Activated T-cell treated with anti-CD3 and anti-CD28 coated beads, Interleukin-2, amount 50 U/mL, for 4 hours (primary cell): ENCODE measurements at places on chromosomes 5 and 9. TPM values are rescaled to one million over a fixed set of nuclear protein-coding genes. Genes with fewer than 3 reads are reported as not detected.
A peak's percentile ranks its signal among the peaks of the same experiment; 100 is the strongest.

GRCh38 chr5:75234251-75234650 is 2.4 kb downstream of the ANKRD31 start:
- no peak for DNase-seq

DNA sequence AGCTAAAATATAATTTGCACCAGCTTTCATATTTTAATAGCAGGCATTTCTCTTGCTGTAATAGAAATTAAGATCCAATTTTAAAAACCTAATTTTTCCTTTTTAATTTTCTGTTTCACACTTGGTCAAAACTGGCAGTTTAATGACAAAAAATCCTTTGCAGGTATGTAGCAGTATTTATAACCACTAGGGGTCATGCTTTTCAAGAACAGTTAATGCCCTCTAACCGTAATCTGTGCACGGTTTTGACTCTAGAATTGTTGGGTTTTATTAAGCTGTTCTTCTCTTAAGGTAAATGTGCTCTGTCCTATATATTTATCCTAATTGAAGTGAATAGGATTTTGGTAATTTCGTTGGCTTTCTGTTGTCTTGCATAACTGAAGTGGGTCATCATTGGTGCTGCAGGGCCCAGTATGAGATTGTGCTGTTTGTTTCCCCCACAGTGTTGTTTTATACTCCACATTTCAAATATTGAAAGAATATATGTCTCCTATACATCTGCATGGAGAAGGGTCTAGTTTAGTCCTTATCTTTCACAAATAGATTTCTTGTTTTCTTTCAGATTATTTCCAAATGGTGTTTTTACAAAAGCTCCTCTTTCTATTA is 107.4 kb downstream of the SCAMP1 start:
- DNase-seq = no peak

The PHF24 gene
- total RNA-seq = 0.08 TPM

DNA sequence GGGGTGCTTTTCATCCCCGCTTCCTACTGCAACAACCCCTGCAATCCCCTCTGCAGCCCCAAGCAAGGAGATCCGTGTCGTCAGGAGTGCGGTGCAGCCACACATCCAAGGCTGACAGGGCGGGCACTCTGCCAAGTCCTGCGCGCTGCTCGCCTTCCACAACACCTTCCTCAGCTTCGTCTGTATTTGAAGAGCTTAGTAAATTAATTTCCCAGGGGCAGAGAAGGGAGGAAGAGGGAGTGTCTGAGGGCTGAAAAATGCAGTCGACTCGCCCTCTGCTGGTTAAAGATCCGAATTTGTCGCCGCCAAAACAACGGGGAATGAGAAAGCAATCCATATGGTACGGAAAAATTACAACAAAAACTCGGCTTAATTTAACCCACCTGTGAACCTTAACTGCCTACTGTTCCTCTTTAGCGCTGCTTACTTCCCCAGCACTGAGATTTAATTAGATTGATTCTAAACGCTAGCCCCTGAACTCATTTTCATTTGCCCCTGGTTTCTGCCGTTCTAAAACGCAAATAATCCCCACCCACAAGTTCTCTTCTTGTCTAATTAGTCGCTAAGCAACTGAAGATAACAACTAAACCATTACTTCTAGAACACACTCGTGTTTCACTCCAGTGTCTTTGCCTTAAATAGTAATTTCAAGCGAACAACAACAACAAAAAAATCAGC is 10.9 kb upstream of the PCDHB1 start:
- no peak for DNase-seq

The LECT2 gene
- not detected for total RNA-seq

The NSG2 gene
- total RNA-seq = not detected

The ADRB2 gene
- total RNA-seq = 0.54 TPM

GRCh38 chr5:124669956-124670721 is 76.3 kb downstream of the ZNF608 start:
- no peak for DNase-seq

DNA sequence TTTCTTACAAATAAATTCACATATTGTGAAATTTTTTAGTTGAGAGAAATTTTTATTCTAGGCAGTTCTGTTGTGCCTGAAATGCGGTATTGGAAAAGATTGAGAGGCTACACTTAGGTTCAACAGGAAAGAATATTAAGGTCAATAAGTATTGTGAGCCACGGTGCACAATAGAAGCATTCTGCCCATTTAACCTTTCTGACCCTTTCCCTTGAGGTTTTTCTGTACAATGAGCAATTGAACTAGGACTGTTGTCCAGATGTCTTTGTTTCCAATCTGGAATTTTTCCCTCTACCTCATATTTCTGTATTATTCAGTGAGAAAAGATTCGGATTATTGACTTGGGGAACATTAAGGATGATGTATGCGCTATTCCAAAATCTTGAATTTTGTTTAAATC is 205.2 kb downstream of the NR3C1 start:
- DNase-seq = no peak

- DNase-seq = no peak
Measured at GRCh38 chr9:81594415-81594814, 94.9 kb downstream of the TLE1 start.

GRCh38 chr5:59291941-59292340 is 601.6 kb downstream of the PDE4D start:
- no peak for DNase-seq

The MCIDAS gene
- total RNA-seq = not detected

GRCh38 chr5:53035868-53036381 is 46.8 kb downstream of the ITGA2 start:
- DNase-seq = no peak

DNA sequence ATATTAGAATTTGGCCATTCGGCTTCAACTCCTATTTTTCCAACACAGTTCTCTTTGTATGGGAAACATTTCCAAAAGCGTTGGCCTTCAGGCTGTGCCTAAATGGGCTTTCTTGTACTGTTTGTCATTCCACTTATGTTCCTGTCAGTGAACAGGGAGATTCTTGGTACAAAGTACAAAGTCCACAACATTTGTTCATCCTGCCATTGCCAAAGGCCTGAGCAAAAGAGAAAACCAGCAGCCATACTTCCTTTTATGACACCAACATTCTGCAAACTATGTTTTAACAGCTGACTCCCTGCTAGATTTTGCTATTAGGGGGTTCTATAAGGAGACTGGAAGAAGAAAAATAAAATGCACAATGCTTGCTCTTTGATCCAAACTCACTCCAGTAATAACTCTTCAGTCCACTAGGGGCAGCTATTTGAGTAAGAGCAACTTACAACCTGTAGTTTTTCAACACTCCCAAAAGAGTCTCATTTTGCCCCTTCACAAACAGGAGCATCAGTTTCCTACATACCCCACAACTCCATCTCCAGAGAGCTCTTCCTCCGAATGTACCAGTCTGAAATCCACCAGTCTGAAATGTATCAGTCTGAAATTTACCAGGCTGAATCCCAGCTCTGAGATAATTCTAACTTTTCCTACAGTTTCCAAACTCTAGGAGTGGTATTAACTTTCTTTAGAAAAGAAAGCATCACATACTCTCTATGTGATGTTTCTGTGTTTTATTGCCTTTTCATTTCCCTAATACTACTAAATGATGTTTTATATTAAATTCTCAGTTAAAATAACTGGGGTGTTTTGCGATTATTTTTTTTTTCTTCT is 693.8 kb downstream of the DNAH5 start:
- no peak for DNase-seq

The PCDHA1 gene
- not detected for total RNA-seq

DNA sequence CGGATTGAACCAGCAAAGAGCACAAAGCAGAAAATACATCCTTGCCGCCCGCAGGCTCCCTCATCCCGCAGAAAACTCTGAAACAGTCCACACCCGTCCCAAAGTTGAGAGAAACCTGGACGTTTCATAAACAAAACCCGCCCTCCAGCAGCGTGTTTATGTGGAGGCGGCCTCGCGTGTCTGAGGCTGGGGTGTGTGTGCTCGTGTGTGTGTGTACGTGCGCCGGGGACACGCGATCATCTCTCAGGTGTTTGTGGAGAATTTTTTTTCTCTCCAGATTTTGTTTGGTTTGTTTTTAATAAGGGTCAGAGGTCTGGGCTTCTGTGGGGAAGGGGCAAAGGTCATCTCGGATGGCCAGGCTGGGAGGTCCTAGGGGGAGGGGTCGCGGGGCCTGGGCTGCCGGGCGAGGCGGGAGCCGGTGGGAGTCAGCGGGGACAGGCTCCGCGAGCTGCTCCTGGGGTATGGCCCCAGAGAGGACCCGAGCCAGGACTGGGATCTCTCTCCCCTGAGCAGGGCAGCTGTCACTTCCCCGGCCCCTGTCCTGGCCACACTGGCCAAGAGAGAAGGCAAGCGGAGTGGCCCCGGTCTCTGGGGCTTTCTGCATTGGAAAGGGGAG is 206.4 kb downstream of the C9orf50 start:
- peak; percentile 54 for DNase-seq

DNA sequence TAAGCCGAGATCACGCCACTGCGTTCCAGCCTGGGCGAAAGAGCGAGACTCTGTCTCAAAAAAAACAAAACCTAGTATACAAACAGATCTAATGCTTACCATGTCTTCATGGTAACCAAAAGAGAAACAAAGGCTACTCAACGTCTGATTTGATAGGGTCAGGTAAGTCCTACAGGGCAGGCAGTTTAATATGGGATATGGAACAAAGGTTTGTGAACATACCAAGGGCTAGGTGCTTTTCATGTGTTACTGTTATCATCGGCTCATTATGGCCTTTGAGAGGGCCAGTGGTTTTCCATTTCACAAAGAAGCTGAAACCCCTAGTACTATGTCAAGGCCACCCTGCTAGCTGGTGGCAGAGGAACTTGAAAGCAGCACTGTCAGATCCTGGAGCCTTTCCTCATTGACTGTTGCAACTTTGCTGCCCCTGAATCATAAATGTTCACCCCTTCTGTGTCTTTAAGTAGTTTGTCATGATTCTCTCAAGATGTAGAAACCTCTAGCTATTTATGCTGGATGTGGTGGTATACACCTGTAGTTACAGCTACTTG is 5.1 kb downstream of the IQGAP2 start:
- no peak for DNase-seq

GRCh38 chr5:104526866-104527265 is 964.3 kb upstream of the NUDT12 start:
- no peak for DNase-seq

The ANKRD18A gene
- total RNA-seq = 2.1 TPM

The OSTF1 gene
- 49.8 TPM for total RNA-seq

GRCh38 chr9:137899551-137900360 is 22.2 kb downstream of the CACNA1B start:
- DNase-seq = no peak

The PKD2L2 gene
- not detected for total RNA-seq

The HSPB3 gene
- not detected for total RNA-seq

DNA sequence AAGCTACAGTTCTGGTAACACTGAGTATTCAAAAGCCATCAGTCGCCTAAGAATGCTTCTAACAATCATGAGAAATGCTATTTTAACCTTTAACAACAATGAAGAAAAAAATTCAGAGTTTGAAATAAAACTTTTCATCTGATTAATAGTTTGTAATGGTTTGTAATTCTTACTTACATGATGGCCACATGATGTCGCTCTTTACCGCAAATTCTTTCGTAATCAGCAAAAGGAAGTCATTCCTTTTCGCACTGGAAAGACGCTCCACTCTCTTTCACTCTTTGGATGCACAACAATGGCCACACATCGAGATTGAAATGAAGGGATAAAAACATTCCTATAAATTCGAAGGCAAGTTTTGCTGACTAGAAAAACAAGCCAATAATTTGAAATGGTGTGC is at the start of gene PCDHA7:
TSS of gene PCDHA7 (plus strand) at position 277 of the 400 bp plus-strand sequence. CDS start at position 392, 115 bp downstream.
- no peak for DNase-seq

DNA sequence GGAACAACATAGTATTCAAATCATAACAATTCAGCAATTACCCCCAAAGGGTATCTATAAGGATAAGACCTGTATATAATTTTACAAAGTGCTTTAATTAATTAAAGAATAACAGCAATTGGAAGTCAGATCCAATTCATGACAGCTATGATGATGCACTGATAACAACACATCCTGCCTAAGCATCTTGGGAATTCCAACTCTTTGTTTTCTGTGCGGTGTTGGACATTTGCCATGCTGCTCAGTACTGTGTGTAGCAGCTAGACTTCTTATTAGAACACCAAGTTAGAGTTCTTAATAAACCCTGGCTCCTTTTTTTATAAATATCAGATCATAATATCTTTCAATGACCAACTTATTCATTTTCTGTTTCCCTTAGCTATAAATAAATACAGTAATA is 209.0 kb downstream of the SEC61B start:
- DNase-seq = no peak

The ZNF483 gene
- 1.1 TPM for total RNA-seq

GRCh38 chr9:17083258-17083657 is 51.6 kb upstream of the CNTLN start:
- no peak for DNase-seq

DNA sequence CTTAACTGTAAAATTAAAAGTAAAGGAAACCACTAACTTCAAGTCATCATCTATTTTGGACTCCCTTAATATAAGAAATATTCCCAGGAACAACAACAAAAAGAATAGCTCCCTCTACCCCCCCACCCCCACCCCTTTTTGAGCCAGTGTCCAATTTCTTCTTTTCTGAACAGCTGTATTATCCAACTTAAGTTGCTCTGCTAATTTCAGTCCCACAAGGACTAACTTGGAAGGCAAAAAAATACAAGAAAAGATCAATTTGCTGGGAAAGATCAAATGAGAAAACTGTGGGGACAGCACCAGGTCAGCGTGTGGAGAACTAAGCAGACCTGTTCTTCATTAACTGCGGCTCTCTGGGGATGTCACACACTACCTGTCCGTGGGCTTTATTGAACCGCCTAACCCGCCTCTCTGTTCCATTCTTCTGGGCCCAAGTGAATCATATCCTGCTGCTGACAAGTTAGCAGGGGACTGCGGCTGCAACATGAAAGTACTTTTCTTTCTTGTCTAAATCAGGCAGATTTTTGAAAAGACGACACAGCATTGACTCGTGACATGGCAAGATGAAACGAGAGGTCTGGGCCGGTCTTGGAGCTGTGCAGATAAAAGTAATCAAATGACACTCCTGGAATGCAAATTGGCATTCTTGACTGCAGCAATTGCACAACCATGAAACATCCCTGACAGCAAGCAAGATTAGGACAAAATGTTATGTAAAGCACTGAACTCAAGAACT is 2.7 kb downstream of the BNC2 start:
- DNase-seq = no peak

DNA sequence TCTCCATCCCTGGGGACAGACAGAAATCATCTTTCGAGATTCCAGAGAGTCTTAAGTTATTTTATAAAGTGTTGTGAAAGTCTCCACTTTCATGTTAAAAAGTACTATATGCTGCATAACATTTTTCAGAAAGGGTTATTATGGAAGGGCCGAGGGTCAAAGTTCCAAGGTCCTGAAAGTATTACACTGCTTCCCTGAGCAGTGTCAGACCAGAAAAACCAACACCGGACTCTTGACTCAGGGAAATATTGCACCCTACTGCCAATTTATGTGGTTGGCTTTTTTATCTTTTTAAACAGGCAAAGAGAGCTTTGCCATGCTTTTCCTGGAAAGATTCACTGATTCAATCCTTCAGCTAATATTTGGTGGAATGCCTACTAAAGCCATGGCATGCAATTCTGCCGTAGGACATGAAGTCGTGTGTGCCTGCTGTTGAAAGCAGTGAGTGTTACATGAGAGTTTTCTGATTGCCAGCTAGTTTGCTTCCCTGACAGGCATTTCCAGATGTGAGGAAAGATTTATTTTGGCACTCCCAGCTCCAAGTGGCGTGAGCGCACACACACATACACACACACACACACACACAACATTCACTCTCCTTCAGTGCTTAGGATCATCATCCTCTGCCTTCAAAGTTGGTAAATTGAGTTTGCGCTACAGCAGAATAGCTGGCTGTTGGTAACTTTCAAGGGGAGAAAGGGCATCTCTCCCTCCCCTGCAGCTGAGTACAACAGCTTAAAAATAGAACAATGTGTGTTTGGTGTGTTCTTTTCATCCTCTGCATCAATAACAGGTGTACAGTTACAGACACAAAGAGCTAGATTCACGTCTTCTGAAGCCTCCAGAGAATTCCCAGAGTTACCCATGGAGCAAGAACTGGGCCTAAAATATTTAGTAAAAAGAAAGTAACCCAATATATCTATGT is 45.6 kb downstream of the SLC1A3 start:
- DNase-seq = no peak
